ENCODE measurements at places on chromosomes 5 and 9.

- DNase-seq, result no peak
Measured at GRCh38 chr9:13279284-13280141, at the start of gene MPDZ. TSS of gene MPDZ (minus strand) at chr9:13279692. CDS start at chr9:13250315, 29,377 bp downstream.

- no peak for DNase-seq
Measured at GRCh38 chr9:126327714-126328185, 1.1 kb downstream of the MVB12B start.

- no peak for DNase-seq
Measured at GRCh38 chr5:55022450-55022849, 1.6 kb upstream of the GZMK start.

DNA sequence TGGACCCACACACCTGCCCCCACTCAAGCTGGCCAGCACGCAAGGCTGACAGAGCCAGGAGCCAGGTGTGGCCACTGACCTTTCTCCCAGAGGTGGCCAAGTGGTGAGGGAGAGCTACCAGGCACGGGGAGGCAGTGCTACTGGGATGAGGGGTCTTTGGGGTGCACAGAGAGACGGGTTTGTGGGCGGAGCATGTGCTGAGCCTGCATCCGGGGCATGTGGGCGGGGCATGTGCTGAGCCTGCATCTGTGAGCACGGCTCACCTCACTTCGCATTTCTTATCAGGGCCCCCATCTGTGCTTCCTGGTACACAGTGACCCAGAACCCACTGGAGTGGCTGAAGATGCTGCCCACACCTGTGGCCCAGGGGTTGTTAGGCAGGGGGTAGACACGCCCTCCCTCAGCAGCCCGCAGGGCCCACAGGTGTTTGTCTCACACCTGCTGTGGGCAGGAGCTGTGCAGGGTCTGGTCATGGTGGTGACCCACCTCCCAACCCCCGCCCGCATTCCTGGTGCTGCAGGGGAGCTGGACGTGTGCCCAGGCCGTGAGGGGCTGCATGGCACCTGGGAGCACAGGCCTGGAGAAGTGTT is 21.5 kb downstream of the CCDC187 start:
- no peak for DNase-seq

- DNase-seq, result no peak
Measured at GRCh38 chr5:140114341-140115185, 654 bp downstream of the PURA start.

DNA sequence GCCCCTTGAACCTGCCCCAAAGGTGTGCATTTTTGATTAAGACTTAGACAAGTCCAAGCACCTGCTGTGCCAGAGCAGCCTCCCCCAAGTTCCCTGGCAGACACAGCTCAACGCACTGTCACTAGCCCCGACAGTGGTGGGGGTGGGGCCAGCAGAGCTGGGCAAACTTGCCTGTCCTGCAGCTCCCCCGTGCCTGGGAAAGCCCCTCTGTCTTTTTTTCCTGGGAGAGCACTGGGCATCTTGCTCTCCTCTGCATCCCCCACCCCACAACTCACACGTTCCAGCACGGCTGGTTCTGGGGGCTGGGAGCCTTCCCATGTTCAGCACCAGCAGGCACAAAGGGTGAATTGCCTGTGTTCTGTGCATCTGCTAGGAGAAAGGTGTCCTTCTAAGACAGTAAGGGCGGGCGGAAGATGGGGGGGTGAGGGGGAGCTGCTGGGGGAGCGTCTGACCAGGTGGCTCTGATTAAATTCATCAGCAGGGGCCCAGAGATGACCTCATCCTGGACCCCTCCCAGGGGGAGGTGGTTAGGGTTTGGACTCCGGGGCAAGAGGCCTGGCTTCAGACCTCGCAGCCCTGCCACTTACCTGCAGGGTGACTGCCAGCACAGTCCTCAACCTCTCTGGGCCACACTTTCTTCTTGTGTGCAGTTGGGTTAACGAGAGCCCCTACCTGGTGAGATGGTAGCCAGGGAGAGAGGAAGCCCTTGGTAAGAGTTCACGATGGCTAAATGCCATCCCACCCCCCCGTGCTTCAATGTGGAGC is 23.5 kb downstream of the HMCN2 start:
- no peak for DNase-seq

DNA sequence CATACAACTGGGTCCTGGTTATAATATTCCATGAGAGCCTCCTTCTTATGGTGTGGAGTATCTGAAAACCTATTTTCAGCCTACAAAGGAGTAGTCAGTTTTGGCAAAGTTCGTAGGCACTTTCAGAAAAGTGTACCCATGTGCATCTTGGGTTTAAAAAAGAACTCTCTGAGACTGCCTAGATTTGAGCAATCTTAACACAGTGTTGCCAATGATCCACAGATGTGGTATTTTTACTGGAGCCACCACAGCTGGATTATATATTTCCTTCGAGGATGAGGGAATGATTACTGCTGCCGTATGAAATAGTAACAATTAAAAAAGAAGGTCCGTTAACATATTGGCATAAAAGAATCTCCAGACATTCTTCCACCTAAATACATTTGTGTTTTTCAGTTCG is 1.1 kb downstream of the PALM2AKAP2 start:
- DNase-seq, result no peak

DNA sequence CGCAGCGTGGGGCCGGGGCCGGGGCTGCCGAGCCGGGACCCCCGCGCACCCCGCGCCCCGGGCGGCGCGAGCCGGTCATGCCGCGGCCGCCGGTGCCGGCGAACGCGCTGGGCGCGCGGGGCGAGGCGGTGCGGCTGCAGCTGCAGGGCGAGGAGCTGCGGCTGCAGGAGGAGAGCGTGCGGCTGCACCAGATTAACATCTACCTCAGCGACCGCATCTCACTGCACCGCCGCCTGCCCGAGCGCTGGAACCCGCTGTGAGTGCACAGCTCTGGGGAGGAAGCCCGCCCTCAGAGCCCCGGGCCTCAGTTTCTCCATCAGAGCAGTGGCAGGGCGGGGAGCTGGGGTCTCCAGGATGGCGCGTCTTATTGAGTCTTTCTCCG is 335 bp downstream of the GALNT12 start:
- DNase-seq, result no peak

- no peak for DNase-seq
Measured at GRCh38 chr9:97514531-97514930, 13.1 kb downstream of the TMOD1 start.

DNA sequence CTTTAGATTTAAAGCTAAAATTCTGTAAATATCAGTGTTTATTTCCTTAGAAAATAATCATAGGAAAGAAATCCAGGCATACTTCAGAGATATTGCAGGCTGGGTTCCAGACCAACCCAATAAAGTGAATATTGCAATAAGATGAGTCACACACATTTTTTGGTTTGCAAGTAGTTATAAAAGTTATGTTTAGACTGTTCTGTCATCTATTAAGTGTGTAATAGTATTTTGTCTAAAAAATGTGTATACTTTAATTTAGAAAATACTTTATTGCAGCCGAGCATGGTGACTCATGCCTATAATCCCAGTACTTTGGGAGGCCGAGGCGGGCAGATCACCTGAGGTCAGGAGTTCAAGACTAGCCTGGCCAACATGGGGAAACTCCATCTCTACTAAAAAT is 6.9 kb upstream of the RIC1 start:
- DNase-seq, result no peak

DNA sequence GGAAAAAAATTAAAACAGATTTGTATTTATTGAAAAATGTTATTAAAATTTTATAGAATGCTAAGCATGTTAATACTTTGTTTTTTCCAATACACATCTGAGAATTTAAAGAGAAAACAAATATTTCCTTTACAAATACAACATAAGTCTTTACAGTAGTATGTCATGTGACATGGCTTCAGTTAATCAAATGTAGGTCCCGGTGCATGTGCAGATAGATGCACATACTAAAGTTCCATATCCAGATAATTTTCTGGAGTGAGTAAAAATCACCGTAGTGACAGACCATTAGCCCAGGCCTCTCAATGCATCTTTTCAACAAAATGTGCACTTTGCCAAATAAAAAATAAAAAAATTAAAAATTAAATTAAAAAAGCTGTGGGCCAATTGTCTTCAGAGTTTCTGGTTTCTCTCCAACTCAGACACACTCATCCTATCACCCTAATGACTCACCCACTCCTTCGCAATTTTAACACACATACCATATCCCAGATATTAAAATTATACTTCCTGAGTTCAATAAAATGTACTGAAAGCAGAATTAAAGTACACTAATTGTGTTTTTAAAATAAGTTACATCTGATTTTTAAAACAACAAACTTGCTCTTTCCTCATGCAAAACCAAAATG is 508.1 kb downstream of the NR2F1-AS1 start:
- no peak for DNase-seq

GRCh38 chr9:132487351-132487791 is 77.4 kb downstream of the CFAP77 start:
- no peak for DNase-seq

DNA sequence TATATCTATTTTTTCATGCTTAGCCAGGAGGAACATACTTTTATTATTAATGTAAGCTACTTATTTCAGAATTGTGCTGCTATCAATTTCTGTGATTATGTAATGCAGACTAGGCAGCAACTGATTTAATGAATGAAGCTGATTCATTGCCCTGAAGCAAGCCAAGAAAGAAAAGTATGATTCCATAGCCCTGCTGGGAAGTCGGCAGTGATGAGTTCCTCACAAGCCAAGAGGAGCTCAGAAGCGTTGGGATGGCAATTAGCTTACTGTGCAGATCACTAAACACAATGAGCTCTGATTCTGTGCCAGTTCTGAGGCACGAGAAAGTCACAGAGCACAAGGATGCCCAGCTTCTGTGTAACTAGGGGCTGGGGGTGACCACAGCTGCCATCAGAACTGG is 254.3 kb upstream of the KLF9 start:
- no peak for DNase-seq

- DNase-seq, result no peak
Measured at GRCh38 chr9:84438391-84438790, 97.8 kb upstream of the SLC28A3 start.

DNA sequence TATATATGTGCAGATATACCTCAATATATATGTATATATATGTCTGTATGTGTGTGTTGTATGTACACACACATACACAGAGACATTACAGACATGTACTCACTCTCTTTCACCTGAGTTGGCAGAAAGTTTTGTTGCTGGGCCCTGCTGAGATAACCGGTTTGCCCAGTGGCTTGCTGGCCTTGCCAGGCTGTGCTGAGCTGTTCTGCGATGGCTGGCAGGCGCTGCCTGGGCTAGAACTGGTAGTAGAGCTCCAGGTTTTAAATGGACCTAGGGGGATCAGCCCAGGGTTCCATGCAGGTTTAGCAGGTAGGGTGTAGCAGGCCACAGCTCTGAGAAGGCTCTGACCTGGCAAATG is 394.3 kb downstream of the GADD45G start:
- DNase-seq, result no peak

GRCh38 chr5:145385276-145385675 is 449.9 kb downstream of the PRELID2 start:
- no peak for DNase-seq

GRCh38 chr9:109022873-109023272 is 9.6 kb upstream of the CTNNAL1 start:
- DNase-seq, result no peak
